Stomach (tissue), 19 donors: ENCODE measurements at places on chromosomes 5 and 9. TPM values are rescaled to one million over a fixed set of nuclear protein-coding genes. Genes with fewer than 3 reads are reported as not detected.

- peaks cover 16% of the 10 kb centered on the region for H3K4me1 ChIP-seq
- no peak for DNase-seq
- no peaks in the 10 kb centered on the region for H3K36me3 ChIP-seq
- H3K4me3 ChIP-seq, result no peak overlapping the region
- no peaks in the 10 kb centered on the region for H3K27me3 ChIP-seq
- peak overlapping the region; percentile 14 for H3K27ac ChIP-seq
Measured at GRCh38 chr9:77588271-77588937, 59.7 kb downstream of the GNA14 start.

DNA sequence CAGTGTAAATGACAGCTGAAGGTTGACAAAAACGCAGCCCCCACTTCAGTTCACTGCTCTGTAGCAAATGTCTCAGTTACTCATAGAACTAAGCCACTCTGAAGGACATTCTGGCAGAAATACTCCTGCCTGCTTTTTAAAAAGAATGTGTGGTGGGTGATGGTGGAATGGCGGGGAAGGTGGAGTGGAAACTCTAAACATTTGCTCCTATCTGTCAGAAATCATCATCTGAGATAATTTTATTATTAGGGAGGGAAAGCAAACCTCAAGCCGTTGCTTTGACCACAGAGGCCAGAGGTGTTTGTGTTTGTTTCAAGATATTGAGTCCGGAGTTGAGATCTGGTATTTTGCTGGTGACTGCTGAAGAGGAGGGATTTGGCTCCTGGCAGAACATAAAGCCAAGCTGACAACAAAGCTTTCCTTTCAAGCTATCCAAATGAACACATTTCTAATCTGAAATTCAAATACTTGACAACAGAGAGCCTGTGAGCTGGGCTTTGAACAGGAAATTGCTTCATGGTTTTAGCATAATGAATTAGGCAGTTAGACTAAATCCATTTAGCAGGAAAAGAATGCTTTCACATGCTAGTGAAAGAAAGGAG, 362.7 kb downstream of the CSNK1G3 start:
- H3K4me1 ChIP-seq, result peaks cover 23% of the 10 kb centered on the region
- DNase-seq, result peak; percentile 68
- no peak overlapping the region for H3K27ac ChIP-seq

DNA sequence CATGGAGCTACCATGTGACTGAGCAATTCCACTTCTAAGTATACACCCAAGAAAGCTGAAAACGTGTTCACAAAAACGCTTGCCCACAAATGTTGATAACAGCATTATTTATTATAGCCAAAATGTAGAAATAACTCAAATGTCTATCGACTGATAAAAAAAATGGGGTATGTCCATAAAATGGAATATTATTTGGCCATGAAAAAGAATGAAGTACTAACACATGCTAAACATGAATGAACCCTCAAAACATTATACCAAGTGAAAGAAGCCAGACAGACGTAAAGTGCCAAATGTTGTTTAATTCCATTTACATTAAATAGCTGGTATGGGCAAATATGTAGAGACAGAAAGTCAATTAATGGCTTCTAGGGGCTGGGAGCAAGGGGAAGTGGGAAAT, 184.9 kb upstream of the IRX2 start:
- H3K4me3 ChIP-seq, result no peak overlapping the region
- no peak overlapping the region for H3K27ac ChIP-seq
- H3K36me3 ChIP-seq, result no peaks in the 10 kb centered on the region
- no peak for DNase-seq

GRCh38 chr5:14879393-14879792, 7.8 kb upstream of the ANKH start:
- H3K4me1 ChIP-seq, result no peaks in the 10 kb centered on the region
- H3K27ac ChIP-seq, result no peak overlapping the region
- H3K27me3 ChIP-seq, result no peaks in the 10 kb centered on the region
- H3K36me3 ChIP-seq, result no peaks in the 10 kb centered on the region

The LHX6 gene
- 1.3 TPM for polyA plus RNA-seq
